ENCODE measurements at places on chromosomes 1 and 21.
A peak's percentile ranks its signal among the peaks of the same experiment; 100 is the strongest.

- no peak for DNase-seq
These were observed 181.2 kb downstream of the BRINP3 start for GRCh38 chr1:190296453-190296852.

GRCh38 chr1:81607086-81607485 lies 193.6 kb upstream of the ADGRL2 start:
- DNase-seq, result no peak

- peak; percentile 70 for DNase-seq
These were observed 143.1 kb downstream of the TGFBR3 start for GRCh38 chr1:91742848-91743292.

DNA sequence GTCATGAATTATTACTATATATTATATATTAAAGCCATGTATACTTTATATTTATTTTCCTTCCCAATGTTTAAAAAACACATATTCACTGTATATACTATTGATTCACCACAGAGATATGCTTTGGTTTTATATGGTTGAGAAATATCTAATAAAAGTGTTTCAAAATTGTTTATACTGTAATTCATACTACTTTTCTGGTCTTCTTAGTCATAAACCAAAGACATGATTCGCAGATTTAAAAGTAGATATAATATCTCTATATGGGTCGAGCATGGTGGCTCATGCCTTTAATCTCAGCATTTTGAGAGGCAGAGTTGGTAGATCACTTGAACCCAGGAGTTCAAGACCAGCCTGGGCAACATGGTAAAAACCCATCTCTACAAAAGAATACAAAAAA lies 738.4 kb downstream of the USP25 start:
- peak; percentile 29 for DNase-seq

DNA sequence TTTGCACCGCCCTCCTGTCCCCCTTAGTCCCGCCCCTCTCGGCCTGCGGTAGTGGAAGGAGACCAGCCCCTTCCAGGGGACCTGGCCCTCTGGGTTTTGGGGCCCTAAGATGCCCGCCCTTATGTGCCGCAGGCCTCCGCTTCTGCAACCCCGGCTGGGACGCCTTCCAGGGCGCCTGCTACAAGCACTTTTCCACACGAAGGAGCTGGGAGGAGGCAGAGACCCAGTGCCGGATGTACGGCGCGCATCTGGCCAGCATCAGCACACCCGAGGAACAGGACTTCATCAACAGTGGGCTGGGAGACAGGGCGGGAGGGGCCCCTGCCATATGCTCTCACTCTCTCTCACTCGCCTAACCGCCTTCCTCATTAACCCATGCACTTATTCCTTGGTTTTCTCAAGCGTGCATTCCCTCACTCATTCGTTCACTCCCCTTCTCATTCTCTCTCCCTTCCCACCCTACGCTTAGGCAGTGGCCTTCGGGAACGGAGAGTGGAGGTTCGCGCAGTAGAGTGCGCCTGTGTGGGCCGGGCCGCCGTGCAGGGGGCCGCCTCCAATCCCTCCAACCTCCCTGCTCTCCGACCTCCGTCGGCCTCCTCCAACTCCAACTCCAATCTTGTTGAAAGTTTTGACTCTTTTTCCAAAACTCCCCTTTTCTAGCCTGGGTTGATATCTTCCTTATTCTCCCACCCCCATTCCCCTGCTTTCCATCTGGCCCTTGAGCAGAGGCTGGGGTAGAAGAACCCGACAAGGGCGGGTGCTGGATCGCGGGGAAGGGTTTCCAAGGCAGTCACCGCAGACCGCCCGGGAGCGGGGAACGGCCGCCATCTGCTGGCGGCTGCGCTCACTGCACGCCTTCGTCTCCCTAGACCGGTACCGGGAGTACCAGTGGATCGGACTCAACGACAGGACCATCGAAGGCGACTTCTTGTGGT lies 15.2 kb downstream of the BCAN start:
- peak; percentile 34 for DNase-seq

All from bronchial epithelial cell (primary cell).